ENCODE measurements at places on chromosomes 3 and 15.
A peak's percentile ranks its signal among the peaks of the same experiment; 100 is the strongest.

GRCh38 chr3:14377838-14378169 is 24.6 kb upstream of the SLC6A6 start:
- peaks cover 25% of the 10 kb centered on the region for H3K4me1 ChIP-seq
- peak; percentile 20 for DNase-seq
- no peaks in the 10 kb centered on the region for H3K27me3 ChIP-seq

- DNase-seq: peak; percentile 68
- H3K36me3 ChIP-seq: no peaks in the 10 kb centered on the region
- H3K4me1 ChIP-seq: peaks cover 3% of the 10 kb centered on the region
- peak overlapping the region; percentile 91 for H3K27ac ChIP-seq
- no peaks in the 10 kb centered on the region for H3K27me3 ChIP-seq
These were observed 35.1 kb upstream of the PPARG start for GRCh38 chr3:12253516-12254343.

DNA sequence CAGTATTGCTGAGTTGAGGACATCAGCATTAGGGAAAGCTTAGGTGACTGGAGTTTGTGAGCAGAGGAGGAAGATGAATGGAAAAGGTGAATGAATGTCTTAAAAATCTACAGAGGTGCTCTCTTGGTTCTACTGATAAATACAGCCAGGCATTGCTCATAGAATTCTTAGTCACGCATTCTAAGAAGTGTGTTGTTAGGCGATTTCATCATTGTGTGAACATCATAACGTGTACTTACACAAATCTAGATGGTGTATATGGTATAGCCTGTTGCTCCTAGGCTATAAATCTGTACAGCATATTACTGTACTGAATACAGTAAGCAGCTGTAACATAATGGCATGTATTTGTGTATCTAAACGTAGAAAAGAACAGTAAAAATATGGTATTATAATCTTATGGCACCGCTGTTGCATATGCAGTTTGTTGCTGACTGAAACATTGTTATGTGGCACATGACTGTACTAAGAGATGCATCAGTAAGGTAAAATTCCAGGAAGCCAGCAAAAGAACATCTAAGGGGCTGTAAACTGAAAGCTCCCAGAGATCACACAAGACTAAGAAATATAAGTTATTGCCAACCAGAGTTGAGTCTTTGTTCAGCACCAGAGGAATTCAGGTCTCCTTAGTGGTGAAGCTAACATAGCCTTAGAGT is 42.9 kb upstream of the ASB14 start:
- no peaks in the 10 kb centered on the region for H3K4me1 ChIP-seq
- H3K27ac ChIP-seq: no peak overlapping the region
- no peak for DNase-seq
- no peaks in the 10 kb centered on the region for H3K36me3 ChIP-seq
- H3K4me3 ChIP-seq: no peak overlapping the region

DNA sequence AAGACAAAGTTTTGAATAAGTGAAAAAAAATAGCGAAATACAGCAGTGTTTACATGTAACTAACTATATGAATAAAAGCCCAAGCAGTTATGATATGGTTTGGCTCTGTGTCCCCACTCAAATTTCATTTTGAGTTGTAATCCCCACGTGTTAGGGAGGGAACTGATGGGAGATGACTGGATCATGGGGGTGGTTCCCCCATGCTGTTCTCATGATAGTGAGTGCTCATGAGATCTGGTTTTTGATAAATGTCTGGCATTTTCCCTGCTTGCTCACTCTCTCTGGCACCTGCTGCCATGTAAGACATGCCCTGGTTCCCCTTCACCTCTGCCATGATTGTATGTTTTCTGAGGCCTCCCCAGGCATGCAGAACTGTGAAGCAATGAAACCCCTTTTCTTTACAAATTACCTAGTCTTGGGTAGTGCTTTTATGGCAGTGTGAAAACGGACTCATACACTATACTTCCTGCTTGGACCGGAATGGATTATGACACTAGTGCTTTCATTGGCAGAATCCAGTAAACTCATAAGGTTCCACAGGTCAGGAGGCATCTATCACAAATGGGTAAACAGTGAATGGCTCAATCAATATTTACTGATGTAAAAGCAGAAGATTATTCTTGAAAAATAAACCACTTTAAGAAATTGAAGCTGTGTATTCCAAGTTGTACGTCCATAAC is 192.1 kb downstream of the CBLB start:
- H3K27me3 ChIP-seq: no peaks in the 10 kb centered on the region
- H3K27ac ChIP-seq: no peak overlapping the region
- DNase-seq: peak; percentile 24
- no peaks in the 10 kb centered on the region for H3K4me1 ChIP-seq
- H3K4me3 ChIP-seq: no peak overlapping the region
- H3K36me3 ChIP-seq: peaks cover 18% of the 10 kb centered on the region

- no peak for DNase-seq
- no peak overlapping the region for H3K27ac ChIP-seq
- no peak overlapping the region for H3K4me3 ChIP-seq
- H3K27me3 ChIP-seq: no peaks in the 10 kb centered on the region
These were observed 26.5 kb upstream of the POLR2M start for GRCh38 chr15:57680021-57680420.

- no peak overlapping the region for H3K27ac ChIP-seq
- H3K36me3 ChIP-seq: no peaks in the 10 kb centered on the region
- H3K4me3 ChIP-seq: no peak overlapping the region
- H3K27me3 ChIP-seq: no peaks in the 10 kb centered on the region
These were observed 31.6 kb downstream of the PIK3CB start for GRCh38 chr3:138803006-138803653.

- H3K36me3 ChIP-seq: no peaks in the 10 kb centered on the region
- no peak overlapping the region for H3K27ac ChIP-seq
- no peaks in the 10 kb centered on the region for H3K4me1 ChIP-seq
- no peak for DNase-seq
- no peaks in the 10 kb centered on the region for H3K27me3 ChIP-seq
These were observed 477.1 kb downstream of the NSUN3 start for GRCh38 chr3:94539937-94540336.

- H3K27ac ChIP-seq: no peak overlapping the region
- H3K4me3 ChIP-seq: no peak overlapping the region
- H3K4me1 ChIP-seq: no peaks in the 10 kb centered on the region
- no peak for DNase-seq
- no peaks in the 10 kb centered on the region for H3K27me3 ChIP-seq
These were observed 95.8 kb upstream of the PLAAT1 start for GRCh38 chr3:193145248-193145647.

- no peaks in the 10 kb centered on the region for H3K27me3 ChIP-seq
- no peaks in the 10 kb centered on the region for H3K36me3 ChIP-seq
- no peak overlapping the region for H3K4me3 ChIP-seq
- H3K27ac ChIP-seq: no peak overlapping the region
- no peaks in the 10 kb centered on the region for H3K4me1 ChIP-seq
These were observed 351.7 kb downstream of the IGSF11 start for GRCh38 chr3:118682921-118683320.

DNA sequence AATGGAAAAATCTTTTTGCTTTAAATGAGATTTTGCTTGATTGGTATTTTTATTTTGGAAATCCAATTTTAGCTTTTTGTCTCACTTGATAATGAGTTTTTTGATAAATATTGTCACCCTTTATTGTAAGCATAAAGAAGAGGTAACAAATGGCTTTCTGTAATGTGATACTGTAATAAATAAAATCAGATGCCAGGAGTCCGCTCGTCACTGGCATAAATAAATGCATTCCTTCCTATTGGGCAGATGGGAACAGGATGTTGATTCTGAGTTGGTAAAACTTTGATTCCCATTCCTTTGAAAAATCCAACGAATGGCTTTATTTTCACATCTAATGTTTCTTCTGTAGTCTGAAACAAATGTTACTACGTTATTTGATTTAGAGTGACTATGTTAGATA is 59.9 kb downstream of the CACNA2D3 start:
- no peaks in the 10 kb centered on the region for H3K4me1 ChIP-seq
- no peaks in the 10 kb centered on the region for H3K36me3 ChIP-seq
- no peak for DNase-seq
- no peak overlapping the region for H3K27ac ChIP-seq
- H3K27me3 ChIP-seq: no peaks in the 10 kb centered on the region

- H3K4me1 ChIP-seq: no peaks in the 10 kb centered on the region
- no peak for DNase-seq
- no peaks in the 10 kb centered on the region for H3K27me3 ChIP-seq
These were observed 14.6 kb upstream of the RFTN1 start for GRCh38 chr3:16528106-16528505.

DNA sequence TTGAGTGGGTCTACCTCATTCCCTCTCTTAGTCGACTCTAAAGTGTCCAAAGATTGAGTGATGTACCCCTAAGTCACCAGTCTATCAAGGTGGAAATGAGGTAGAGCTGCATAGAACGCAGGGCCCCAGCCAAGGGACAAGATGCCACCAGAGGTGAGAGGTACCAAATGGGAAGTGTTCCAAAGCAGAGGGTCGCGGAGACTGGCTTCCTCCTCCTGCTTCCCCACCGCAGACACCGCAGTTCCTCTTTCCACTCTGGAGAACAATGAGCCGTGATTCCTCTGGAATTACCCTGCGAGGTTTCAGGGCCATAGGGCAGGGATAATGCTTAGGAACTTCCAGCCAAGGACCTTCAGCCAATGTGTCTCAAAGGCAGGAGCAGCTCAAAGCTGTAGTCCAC is 55.8 kb downstream of the DAPK2 start:
- H3K36me3 ChIP-seq: no peaks in the 10 kb centered on the region
- no peak overlapping the region for H3K4me3 ChIP-seq
- H3K27me3 ChIP-seq: no peaks in the 10 kb centered on the region
- H3K4me1 ChIP-seq: no peaks in the 10 kb centered on the region

GRCh38 chr3:130688015-130688688 is 58.5 kb downstream of the PIK3R4 start:
- no peak overlapping the region for H3K27ac ChIP-seq
- no peak overlapping the region for H3K4me3 ChIP-seq
- DNase-seq: no peak
- peaks cover 3% of the 10 kb centered on the region for H3K36me3 ChIP-seq
- H3K4me1 ChIP-seq: no peaks in the 10 kb centered on the region

DNA sequence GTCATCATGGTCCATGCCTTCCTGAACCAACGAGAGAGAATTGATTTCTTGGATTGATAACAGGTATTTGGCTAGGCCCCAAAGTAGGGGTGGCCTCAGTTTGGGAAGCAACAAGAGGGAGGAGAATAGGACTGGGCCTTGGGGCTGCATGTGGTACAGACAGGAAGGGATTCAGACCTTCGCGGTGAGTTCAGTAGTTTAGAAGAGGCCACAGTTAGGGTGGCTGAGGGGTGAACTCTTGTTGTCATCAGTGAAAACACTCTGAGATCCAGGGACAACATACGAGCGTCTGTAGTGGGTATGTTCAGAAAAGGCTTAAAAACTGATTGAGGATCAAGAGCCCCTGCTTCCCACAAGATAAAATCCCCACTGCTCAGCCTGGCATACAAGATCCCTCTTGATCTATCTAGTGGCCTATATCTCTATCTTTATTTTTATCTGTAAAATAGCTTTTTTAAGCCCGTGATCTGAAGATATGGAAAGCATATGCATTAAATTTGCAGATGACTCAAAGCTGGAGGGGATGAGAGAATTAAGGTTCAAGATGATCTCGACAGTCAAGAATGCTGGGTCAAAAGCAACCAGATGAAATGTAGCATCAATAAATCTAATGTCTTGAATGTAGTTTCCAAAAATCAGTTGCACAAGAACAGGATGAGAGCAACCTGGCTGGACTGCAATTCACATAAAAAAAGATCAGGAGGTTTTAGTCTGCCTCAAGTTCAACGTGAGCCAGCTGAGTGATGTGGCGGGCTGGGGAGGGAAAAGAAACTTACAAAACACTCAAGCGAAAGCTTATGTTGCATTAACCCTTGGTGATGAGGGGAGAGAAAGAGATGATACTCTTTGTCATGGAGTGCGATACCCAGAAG is 221.1 kb upstream of the TLE3 start:
- no peaks in the 10 kb centered on the region for H3K27me3 ChIP-seq
- no peak for DNase-seq
- no peak overlapping the region for H3K27ac ChIP-seq
- peaks cover 13% of the 10 kb centered on the region for H3K4me1 ChIP-seq

DNA sequence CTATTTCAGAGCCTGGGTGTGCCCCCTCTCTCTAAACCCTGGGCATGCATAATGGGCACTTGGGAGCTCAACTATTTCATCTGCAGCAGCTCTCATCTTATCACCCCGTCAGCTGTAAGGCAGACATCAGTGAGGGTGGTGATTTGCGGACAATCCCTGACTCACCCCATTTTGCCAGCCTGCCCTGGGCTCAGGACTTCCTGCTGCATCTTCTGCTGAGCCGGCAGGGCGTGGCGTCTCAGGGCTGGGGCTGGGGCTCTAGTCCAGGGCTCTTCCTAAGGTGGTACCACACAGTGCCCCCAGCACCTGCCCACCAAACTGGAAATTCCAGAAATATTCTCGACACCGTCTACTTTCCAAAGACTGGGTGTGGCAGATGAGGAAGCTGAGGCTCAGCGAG is 925 bp upstream of the PSTPIP1 start:
- H3K4me1 ChIP-seq: no peaks in the 10 kb centered on the region
- H3K27ac ChIP-seq: no peak overlapping the region
- DNase-seq: no peak
- no peaks in the 10 kb centered on the region for H3K27me3 ChIP-seq
- no peak overlapping the region for H3K4me3 ChIP-seq
- no peaks in the 10 kb centered on the region for H3K36me3 ChIP-seq

DNA sequence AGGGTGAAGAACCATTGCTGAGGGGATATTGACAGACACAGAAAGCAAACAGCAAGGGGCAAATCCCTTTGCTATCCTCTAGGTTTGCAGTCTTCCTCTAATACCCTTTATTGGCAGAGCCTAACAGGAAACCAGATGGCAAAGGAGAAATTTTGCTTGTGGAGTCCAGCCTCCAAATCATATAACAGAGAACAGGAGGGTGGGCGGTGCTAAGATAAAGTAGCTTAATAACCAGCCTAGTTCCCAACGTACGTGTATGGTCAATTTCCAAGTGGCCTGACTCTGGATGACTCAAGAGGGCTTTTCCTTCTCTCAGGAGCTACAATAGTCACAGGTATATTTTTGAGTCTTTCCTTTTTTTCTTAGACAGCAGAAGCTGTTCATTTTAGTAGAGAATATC is 404.5 kb downstream of the PDCD6IP start:
- H3K4me1 ChIP-seq: no peaks in the 10 kb centered on the region
- H3K27me3 ChIP-seq: no peaks in the 10 kb centered on the region
- no peak for DNase-seq

GRCh38 chr15:88395241-88395640 is 71.9 kb downstream of the MRPL46 start:
- H3K27ac ChIP-seq: no peak overlapping the region
- H3K36me3 ChIP-seq: no peaks in the 10 kb centered on the region
- no peak for DNase-seq
- no peak overlapping the region for H3K4me3 ChIP-seq

- peaks cover 36% of the 10 kb centered on the region for H3K27me3 ChIP-seq
- DNase-seq: no peak
- no peaks in the 10 kb centered on the region for H3K36me3 ChIP-seq
- no peak overlapping the region for H3K27ac ChIP-seq
These were observed 3.2 kb downstream of the CPEB1 start for GRCh38 chr15:82643992-82644391.

- no peaks in the 10 kb centered on the region for H3K36me3 ChIP-seq
- H3K27ac ChIP-seq: no peak overlapping the region
- no peaks in the 10 kb centered on the region for H3K4me1 ChIP-seq
- H3K27me3 ChIP-seq: no peaks in the 10 kb centered on the region
These were observed 286.3 kb upstream of the ROBO2 start for GRCh38 chr3:76753599-76753998.

Measured in trophoblast cell (in vitro differentiated cells and primary cell).